ENCODE measurements at places on chromosomes 2 and 18.
A peak's percentile ranks its signal among the peaks of the same experiment; 100 is the strongest.

GRCh38 chr2:223837287-223838061, at the start of gene AP1S3:
Gene AP1S3, minus strand, starts transcription at chr2:223837582. Its CDS starts 132 bp downstream, at chr2:223837450.
- peak; percentile 64 for DNase-seq

GRCh38 chr2:200223205-200223784, 83.2 kb upstream of the SPATS2L start:
- no peak for DNase-seq

DNA sequence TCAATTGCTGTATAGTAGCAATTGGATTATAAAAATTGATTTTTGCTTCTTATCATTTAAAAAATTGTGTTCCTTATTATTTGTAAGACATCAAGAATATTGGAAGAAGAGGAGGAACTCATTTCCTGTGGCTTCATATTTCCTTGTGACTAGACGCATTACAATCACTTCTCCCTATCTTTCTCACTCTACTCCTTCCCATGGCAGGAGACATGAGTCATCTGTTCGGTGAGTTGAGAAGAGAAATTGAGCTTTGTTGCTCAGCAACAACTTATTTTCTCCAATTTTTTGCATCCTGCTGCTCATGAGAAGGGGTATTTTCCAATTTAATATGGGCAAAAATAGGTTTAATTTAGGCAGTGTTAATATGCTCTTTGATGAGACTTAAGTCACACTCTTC, 1783.9 kb downstream of the SUCLG1 start:
- no peak for DNase-seq

- no peak for DNase-seq
These were observed 552.5 kb upstream of the CRIM1 start for GRCh38 chr2:35803126-35803525.

- no peak for DNase-seq
These were observed 61.4 kb upstream of the COPS8 start for GRCh38 chr2:237024255-237024654.

DNA sequence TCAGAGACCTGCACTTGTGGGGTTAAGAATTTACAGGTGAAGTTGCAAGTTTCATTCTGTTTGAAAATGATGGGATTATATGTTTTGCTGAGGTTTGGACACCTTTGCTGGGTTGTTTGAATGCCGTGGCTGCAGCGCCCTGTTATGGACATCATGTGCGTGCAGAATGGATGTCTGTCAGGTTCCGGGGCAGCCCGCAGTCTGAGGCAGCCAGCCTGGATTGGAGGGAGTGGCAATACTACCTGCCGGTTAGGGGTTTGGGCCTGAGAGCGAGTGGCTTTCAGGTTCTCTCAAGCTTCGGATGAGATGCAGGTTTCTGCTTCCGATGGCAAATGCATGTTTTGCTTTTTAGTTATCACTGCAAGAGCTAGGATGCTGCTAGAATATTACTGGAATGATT, 1.1 kb downstream of the CASP8 start:
- peak; percentile 41 for DNase-seq

DNA sequence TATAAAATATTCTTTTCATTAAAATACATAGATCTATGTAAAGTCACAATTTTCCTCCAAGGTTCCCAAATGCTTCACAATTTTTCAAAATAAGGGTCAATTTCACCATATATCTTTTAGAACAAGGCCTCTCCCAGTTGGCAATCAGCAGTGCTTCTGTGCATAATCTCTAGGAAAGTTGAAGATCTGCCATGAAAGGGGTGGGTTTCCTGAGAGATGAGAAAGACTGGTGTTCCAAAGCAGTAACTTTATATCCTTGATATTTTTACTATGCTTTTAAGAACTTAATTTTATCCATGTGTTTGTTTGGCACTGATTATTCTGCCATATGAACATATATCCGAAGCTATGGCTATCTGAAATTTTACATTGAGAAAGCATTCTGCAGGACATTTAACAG, 199.4 kb upstream of the CYP26B1 start:
- DNase-seq = no peak

GRCh38 chr2:210768329-210768910, 212.0 kb downstream of the CPS1 start:
- DNase-seq = no peak

GRCh38 chr2:219073413-219074129, 12.8 kb upstream of the IHH start:
- no peak for DNase-seq

GRCh38 chr18:70931942-70932814, 643.3 kb downstream of the SOCS6 start:
- no peak for DNase-seq

GRCh38 chr2:238954841-238955591, 107.1 kb downstream of the TWIST2 start:
- DNase-seq = no peak

DNA sequence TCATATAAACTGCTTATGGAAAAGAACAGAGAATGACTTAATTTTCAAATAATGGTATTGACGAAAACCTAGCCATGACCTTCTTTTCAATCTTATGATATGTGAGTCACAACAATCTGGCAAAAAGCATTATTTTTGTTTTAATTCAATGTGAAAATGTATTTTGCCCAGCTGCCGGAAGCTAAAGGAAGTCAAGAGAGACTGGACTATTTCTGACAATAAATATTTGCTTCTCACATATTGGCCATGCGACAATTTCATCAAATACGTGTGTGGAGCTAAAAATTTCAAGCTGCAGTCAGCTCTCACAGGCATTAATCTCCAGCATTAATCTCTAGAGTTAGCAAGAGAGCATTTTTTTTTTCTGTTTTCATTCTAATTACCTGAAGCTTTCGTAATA, 881.0 kb downstream of the CPS1 start:
- DNase-seq = no peak

- DNase-seq = no peak
These were observed 218.7 kb downstream of the CMPK2 start for GRCh38 chr2:6647046-6647445.

GRCh38 chr2:130355578-130356431, at the start of gene PTPN18:
Gene PTPN18, plus strand, starts transcription at chr2:130356056. Its CDS starts 52 bp downstream, at chr2:130356108.
- DNase-seq = peak; percentile 74

DNA sequence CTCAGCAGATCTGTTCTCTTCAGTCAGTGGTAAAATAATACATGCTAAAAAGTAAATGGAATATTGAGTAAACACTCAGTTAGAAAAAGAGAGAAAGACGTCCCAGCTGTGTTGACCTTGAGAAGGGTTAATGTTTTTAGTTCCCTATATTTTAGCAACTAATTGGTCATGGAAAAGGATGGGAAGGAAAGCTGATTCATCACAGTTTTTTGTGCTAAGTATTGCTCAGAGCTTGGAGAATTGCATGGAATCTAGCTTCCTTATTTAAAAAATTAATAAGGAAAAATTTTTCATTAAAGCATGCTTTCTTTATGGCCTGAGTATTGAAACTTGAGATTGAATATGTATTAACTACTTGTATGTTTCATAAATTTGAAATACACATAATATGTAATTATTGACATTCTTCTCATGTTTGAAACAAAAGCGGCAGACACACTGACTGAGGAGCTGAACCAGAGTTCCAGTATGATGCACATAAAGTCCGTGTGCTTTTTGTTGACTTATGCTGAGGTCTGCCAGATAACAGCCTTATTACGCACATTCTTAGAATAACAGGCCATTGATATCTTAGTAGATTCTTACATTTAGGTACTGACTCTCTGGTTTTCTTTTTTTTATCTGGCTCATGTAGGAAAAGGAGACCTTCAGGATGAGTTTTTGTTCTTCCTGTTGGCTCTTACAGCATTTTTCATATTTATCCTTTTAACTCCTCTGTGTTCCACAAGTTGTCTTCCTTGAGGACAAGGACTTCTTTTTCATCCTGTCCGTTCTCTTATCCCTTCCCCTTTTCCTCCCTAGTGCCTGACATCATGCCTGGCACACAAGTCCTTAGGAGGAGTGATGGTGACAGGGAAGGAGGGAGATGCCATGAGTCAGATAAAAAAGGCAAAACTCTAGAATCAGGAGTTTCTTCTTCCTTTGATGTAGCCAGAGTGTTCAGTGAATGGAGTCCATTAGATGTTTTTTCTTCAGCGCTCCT, 194.1 kb downstream of the PTPRM start:
- no peak for DNase-seq

- DNase-seq = no peak
These were observed 160.2 kb upstream of the CCDC68 start for GRCh38 chr18:55119434-55119833.

GRCh38 chr2:26412091-26412673, 10.5 kb downstream of the DRC1 start:
- DNase-seq = peak; percentile 53

DNA sequence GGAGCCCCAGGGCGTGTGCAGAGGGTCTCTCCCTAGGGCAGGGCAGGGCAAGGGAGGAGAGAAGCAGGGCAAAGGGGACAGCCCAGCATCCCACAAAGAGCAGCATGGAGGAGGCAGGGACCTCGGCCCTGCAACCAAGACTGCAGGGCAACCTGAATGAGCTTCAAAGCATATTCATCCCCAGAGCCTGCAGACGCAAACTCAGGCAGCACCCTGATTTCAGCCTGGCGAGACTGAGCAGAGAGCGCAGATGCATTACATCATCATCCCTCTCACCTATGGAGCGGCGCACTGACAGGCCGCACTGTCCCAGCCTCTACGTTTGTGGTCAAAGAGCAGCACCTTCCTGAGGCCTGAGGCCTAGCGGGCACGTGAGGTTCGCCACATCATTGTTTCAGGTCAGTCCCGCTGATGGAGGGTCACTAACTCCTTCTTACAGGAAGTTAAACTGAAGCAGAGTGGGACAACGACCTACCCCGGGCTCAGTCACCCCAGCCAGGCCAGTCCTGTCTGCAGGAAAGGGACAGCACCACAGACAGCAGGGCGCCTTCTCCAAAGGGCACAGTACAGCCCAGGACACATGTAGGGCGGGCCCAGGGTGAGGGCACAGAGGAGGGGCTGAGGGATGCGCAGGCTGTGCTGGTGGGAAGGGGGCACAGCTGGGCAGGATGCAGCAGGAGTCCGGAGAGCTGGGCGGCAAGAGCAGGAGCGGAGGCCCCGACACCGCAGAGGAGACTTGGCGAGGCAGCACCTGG, 67.2 kb upstream of the RAB6C start:
- DNase-seq = no peak

All from T-helper 2 cell treated with Interferon-gamma antibody and Interleukin-4, amounts not matched to agents 5 μg/mL and 100 μg/mL, for 36 hours (primary cell).